Thyroid gland (tissue), 4 donors: ENCODE measurements at places on chromosomes 7 and 10.

DNA sequence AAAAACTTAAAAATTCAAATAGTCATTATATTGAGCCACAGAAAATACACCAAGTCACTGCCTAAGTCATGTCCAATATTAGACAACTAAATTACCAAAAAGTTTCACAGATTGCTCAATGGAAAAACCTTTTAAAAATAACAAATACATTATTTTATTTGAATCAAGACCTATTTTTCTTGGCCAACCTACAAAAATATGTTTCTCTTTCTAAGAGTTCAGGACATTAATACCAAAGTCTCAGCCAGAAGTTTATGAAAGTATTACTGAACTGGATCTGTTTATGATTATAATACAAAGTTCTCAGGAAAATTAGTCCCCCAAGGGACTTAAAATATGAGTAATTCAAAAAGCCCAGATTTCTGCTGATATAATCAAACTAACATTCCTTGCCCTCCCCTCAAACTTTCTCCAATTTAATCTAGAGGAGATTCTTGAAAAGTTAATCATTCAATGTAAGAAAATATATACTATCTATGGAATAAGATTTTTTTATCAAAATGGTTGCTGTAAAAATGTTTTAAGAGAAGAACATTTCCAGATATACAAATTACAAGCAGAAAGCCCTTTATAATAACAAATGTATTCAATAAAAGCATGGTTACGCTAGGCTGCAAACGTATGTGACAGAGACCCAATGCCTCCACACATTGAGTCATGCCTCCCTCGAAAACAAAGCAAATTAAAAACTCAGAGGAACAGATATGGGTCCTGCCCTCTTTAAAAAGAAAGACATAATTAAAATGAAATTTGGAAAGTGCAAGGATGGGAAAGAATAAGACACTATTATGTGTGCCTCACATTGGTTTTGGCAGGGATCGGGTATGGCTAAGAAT is 381.6 kb downstream of the PARD3 start:
- no peak for DNase-seq

GRCh38 chr10:114103284-114103683 is 59.6 kb downstream of the ADRB1 start:
- no peak for DNase-seq

GRCh38 chr7:106717955-106718871 is 57.3 kb upstream of the CCDC71L start:
- no peak for DNase-seq

DNA sequence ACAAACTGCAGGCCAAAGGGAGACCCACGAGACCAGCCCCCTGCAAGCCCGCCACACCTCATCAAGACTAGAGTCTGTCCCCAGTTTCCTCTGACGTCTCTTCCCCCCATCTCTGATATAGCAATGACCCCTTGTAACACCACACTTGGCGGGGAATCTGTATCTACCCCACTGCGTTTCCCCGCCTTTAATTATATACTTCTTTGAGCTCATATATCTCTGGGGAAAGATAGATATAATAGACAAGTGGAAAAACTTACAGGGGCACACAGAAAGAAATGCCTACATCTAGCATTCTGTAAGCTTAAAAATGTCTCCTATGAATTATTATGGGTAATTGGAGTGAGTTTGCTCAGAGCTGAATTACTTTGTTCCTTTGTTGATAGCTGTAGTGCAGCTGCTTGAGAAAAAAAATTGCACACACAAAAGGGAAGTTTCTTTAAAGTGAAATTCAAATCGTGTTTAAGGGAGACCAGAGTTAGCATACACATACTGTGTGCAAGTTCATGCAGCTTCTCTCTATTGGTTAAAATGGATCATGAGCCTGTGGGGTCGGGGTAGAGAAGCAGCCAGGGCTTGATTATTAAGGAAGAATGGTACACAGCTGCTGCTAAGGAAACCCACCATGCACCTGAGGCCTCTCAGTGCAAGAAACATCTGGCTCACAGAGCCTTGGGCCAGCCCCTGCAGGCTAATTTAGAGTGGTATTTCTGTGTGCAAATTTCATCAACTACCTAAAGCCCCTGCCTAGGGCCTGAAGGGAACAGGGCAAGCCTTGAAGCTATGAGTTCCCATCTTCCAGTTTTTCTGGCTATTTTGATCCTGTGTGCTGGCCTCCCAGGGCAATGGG is 32.5 kb downstream of the CDCA7L start:
- DNase-seq, result no peak

- DNase-seq, result no peak
These were observed 188.8 kb downstream of the CALN1 start for GRCh38 chr7:72223351-72223750.

- DNase-seq, result no peak
These were observed 1.9 kb upstream of the BHLHA15 start for GRCh38 chr7:98209166-98209920.

- no peak for DNase-seq
These were observed 36.9 kb upstream of the CCDC3 start for GRCh38 chr10:13038391-13038790.

DNA sequence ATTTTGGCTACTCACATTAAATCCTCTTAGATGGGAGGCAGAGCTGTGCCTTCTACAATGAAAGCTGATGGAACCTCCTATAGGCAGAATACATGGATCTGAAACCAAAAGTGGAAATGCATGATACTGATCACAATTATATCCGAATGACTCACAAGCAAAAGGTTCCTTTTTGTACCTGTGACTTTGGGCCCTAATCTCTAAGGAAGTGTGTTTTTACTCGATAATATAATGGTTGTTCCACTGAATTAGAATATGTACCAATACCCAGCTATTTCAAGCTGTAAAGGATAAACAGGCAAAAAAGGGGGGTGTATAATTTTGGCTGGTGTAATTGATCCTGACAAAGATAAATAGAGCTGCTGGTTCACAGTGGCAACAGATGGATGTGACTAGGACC is 17.6 kb upstream of the LAMB1 start:
- DNase-seq, result no peak

DNA sequence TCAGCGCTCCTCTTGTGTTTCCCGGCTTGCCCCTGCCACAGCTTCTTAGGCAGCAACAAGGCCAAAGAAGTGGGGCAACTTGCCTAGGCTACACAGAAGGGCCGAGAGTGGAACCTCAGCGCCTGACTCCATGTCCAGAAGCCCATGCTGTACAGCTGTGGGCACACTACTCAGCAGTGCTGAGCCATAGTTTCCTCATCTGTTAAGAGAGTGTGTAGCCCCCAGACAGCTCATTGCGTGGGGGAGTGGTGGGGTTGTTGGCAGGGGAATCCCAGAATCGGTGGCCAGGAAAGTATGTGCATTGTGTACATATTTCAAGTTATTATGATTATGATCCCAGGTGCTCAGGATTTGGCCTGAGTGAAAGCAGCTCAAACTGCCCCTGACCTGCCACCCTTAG is 96.2 kb downstream of the CDH23 start:
- no peak for DNase-seq

DNA sequence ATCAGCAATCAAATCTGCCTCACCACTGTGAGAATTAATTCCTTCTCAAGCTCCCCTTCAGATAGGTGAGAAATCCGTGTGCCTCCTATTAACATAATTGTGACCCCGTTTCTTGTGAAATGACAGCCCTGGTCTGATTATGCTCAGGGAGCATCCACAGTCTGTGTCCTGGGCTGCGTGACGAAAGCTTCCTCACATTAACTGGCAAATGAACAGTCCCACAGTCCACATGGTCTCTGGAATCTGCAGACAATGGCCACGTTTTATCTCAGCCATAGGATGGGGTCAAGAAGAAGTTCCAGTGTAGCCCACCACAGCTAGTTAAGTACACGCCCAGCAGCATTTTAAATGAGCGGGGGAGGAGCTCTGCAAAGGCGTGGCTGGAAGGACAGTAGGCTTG is 229.2 kb downstream of the RPS24 start:
- no peak for DNase-seq

DNA sequence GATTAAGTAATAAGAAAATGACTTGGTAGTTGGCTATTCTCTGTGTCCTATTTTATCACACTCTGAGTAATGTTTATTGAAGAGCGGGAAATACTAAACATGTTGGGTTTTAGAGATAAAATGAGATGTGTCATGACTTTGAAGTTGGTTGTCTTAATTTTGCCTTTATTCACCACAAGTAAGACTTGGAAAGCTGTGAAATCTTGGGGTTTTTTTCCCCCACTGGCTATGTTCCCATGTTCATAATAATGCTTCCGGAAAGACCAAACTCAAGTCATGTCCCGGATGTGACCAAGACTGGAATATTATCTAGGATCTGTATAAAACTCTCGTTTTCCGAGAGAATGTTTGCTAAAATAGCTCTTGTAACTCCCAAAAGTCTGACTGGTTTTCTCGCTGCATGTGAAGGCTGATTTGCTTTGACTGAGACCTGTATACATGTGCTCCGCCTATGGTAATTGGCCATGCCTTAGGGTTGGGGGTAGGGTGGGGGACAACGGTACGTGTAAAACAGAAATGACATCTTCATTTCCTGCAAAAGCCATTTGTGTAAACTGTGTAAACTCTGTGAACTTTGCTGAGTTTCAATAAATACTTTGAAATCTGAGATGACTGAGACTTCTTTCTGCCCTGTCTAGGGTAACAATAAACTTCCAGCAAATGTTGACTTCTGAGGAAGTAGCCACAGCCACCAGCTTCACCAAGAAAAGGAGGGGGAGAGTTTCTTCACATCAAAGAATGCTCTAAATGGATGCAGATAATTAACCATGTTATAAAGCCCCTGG is 169.6 kb downstream of the ZNF365 start:
- no peak for DNase-seq

GRCh38 chr7:120783721-120784120 is 74.2 kb downstream of the TSPAN12 start:
- DNase-seq, result no peak

DNA sequence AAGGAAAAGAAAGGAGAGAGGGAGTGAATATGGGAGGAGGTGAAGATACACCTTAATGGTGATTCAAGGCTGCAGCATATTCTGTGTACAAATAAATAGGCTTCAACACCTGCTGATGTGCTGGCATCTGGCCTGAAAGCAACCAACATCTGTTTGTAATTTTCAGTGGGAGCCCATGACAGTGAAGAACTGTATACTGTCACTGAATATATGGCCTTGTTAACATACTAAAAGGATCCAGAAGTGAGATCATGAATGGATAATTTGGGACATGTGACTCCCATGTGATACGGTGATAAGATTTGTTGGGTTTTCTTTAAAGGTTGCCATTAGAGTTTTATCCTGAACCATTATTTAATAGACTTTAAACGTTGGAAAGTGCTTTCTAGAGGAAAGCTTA is 459.3 kb downstream of the CNTNAP2 start:
- DNase-seq, result no peak

DNA sequence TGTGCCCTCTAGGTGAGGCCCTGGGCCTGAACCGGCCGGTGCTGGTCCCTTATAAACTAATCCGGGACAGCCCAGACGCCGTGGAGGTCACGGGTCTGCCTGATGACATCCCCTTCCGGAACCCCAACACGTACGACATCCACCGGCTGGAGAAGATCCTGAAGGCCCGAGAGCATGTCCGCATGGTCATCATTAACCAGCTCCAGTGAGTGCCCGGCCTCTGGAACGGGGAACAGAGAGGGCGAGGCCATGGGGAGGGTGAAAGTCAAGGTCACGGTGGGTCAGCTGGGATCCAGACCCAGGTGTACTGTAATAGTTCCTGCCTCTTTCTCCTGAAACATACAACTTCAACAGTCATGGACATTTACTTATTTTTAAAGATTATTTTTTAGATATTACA is 66.7 kb upstream of the GTF2I start:
- DNase-seq, result no peak

GRCh38 chr7:86745013-86745745 is 101.5 kb downstream of the GRM3 start:
- DNase-seq, result no peak

DNA sequence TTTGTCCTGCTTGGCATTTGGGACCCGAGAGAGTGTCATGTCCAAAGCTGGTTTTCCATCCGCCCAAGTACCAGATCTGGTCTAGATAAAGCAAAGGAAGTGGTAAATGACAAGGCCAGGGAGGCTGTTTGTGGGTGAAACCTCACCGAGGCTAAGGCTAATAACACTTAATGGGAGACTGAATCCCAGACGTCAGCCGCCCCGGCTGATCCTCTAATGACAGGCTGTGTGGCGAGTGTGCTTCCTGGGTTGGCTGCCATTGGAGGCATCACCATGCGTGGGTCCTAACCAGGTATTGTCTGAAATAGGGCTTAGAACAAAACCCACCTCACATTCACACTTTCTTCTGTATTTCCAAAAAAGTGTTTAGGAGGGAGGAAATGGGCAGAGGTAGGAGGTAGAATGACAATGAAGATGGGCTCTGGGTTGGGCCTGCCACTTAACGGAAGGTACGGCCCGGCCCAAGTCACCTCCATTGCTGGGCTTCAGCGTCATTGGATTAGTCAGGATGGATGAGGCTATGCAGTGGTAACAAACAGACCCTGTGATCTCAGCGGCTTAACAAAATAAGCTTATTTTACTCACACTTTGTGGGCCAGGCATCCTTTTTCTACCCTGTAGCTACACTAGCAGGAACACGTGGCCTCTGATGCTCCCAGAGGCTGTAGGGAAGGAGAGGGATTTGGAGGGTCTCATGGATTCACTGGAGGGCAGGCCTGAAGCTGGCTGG is 59.7 kb downstream of the PROSER2 start:
- no peak for DNase-seq

DNA sequence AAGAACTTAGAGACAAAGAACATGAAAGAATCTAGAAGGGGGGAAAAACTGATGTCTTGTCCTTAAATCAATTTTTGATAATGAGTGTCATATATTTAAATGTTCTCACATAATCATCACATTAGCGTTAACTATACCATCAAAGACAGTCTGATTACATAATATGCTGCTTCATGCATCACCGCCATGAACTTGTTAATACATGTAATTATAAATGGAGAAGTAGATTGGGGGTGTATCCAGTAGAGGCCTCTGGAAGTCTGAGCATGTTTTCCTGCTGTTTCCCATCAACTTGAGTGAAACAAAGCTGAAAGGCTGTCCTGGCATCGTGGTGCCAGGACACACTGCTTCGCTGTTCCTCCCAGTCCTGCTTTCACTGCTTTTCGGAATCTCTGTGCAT is 48.2 kb downstream of the PRLHR start:
- DNase-seq, result no peak
